ENCODE measurements at places on chromosomes 6 and 20.

DNA sequence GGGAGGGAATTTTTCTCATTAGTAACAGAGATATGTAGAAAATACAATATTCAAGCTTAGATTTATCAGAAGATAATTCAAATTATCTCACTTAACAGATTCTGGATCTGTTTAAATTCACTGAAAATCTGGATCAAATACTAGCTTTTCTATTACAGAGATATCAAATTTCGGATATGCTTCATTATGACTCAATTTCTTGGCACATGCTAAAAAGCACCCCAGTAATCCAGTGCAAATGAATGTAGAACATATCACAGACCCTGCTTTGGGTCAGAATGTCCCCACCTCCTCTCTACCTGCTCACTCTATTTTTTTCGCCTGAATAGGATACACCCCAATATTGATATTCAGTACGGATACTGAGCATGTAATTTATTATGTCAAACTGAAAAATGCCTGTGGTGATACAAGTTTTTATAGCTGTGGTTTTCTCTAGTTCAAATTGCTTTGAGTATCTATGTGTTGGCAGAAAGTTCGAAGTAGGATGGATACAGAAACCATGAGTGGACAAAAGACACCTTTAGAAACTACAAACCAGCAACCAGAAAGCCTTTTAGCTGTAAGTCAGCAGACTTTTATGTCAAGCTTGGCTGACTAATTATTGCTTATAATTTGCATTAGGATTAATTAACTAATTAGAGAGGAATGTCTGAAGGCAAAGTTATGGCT is 290.0 kb downstream of the TFAP2B start:
- no peak for DNase-seq

- no peak for DNase-seq
Observed at GRCh38 chr20:18138639-18139583, 1.2 kb downstream of the KAT14 start.

DNA sequence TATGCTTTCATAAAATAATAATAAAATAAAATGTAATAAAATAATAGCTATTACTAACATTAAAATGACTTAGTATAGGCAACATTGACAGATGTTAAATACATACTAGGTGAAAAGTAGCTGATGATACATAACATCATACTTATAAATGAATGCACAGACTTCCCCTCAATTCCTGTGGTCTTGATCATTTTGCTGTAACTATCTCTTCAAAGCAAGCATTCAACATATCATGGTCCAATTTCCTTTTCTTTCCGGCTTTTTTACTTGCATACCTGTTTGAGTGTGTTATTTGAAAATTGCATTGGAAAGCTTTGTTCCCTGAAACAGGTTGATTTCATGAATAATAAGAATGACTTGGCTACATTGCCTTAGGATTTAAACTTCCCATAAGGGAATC is 309.3 kb downstream of the HDGFL1 start:
- no peak for DNase-seq

- no peak for DNase-seq
Observed at GRCh38 chr6:85594197-85594930, 706 bp upstream of the SNX14 start.

GRCh38 chr6:21971541-21971940 is 325.3 kb downstream of the PRL start:
- no peak for DNase-seq

- DNase-seq = no peak
Observed at GRCh38 chr20:39619271-39619785, 657.2 kb downstream of the DHX35 start.

GRCh38 chr6:28402197-28402596 is 2.6 kb upstream of the ZSCAN12 start:
- DNase-seq = no peak

DNA sequence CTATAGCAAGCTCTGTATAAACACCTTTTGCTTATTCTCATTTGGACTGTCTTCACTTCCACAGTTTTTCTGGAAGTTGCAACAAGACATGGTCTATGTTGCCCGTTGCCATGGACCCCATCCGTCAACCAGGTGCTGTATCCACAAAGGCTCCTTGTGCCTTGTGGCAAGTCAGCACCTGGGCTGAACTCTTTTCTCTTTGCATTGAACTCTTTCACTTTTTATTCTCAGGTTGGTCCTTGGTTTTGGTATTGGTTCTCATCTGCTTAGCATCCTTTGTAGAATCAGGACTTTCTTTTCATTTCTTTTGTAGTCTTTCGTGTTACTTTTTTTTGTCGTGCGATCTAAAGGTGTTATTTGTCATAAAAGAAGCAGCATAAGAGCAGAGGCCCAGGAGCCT is 5.0 kb upstream of the GSTA1 start:
- DNase-seq = no peak

DNA sequence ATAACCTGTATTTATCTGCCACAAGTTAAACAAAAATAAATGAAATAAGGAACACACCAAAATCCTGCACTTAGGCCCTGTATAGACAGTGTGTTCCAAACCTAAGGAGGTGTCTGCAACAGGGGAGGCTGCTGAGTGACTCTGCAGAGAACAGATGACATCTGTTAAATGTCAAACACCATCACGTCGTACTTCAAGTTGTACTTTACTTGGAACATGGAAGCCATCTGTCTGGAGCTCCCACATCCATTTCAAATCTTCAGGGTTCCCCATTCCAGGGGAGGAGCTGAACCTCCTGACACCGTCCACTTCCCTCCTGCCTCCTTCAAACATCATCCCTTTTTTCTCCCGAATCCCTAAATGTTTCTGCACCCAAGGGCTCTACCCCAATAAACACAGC is 1.8 kb upstream of the MAP7 start:
- DNase-seq = no peak

DNA sequence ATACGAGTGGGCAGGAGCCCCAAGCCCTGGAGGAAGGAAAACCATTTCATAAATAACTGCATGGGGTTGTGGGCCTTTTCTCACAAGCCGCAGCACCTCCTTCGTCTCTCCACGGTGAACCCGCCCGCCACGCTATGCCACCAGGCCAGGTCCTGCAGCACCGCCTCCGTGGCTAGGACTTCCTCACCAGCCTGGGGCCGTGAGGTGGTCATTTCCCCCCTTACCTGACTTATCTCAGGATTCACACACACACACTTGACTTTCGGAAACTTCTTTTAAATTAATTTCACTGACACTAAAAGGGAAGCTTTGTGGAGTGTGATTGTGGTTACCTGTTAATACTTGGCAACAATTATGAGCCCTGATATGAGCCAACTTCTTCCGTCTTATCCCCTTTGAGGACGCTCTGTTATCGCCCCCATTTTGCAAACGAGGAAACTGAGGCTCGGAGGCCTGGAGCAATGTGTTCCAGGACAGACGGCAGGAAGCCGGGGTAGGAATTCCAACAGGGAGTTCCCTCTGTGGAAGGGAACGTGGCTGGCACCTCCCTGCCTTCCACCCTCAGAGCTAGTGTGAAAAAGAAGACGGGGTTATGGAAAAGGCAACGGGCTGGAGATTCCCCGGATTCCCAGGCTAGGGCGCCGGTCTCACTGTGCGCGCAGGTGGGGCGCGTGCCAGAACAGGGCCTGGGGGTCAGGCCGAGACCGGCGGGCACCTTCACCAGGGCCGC is 817 bp upstream of the SLCO4A1 start:
- DNase-seq = no peak

GRCh38 chr6:166809721-166810120 is 146.6 kb downstream of the RNASET2 start:
- no peak for DNase-seq

DNA sequence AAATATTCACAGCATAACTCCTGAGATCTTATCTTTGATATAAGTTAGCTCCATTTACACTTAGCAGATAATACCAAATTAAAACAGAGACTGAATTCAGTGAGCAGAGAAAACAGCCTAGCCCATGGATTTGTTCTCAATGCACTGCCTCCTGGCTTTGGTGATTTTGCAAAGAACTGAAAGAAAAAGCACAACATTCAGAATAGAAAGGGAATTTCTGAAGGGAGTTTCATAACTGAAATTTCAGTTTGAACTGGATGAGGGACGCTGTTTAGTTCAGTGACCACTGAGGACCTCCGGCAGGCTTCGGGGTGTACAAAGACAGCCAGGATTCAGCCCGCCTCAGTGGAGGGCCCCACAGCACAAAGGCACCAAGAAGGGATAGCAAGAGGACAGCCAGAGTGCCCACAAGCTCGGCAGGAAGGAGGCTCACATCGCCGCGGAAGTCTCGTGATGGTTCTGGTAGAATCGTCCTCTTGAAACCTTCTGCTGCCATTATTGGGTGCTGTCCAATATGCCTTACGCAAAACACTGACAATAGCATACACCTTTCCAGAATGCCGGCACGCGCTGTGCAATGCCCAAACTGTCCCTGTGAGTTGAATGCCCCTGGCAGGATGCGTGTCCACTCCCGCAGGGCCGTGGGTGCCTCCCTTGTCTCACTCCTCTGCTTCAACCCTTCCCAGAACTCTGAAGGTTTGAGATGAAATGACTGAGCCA is 9.7 kb upstream of the IRF4 start:
- no peak for DNase-seq

DNA sequence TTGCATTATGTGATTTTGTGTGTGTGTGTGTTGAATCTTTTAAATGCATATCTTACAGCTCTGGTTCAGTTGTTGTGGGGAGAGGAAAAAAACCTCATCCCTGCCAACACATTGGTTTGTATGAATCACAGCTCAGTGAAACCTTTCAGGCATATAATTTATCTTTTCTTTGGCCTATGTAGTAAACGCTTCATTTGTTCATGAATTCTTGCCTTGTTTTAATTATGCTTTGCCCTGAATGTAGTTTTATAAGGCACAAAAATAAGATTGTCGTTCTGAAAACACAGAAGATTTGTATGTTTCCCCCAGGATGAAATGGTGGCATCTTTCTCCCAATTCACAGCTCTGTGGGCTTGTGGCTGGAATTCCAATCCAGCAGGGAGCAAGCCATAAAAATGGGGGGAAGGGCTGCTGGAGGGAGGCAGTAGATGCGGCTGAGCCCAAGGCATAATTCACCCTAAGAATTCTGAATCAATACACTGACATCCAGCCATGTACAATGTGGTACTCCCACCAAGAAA is 45.1 kb downstream of the BCAS1 start:
- no peak for DNase-seq

- no peak for DNase-seq
Observed at GRCh38 chr6:10223841-10224240, 191.0 kb downstream of the TFAP2A start.

DNA sequence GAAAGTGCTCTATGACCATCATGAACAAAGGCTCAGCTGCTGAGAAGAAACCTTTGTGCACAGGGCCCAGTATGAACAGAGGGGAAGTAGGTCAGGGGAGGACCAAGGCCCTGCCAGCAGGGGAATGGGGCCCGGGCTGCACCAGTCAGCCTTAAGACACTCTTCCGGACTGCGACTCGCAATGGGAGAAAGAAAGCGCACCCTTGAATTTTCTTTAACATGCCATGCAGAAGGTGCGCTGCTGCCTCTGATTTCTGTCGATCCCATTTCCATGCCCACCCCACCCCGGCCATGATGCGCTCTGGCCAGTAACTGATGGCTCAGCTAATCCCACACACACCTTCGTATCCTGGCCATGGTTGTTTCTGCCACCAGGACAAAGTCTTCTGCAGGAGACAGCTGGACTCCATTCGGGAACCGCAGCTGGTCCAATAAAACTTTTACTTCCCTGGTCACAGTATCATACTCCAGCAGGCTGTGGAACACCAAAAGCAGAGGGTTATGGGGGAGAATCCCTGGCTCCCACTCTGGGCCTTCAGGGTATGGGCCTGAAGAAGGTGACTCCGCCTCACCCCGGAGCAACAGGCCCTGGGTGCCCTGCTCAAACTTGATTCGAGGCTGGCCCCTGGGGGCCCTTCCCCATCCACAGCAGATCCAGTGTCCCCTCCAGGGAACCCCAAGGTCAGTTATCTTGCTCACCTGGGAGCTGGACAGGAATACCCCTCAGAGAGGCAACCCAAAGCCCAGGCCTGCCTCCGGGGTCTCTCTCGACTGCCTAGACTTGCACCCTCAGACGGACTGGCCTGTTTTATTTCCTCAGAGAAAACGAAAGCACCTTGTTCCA is 20.3 kb downstream of the CST7 start:
- no peak for DNase-seq

DNA sequence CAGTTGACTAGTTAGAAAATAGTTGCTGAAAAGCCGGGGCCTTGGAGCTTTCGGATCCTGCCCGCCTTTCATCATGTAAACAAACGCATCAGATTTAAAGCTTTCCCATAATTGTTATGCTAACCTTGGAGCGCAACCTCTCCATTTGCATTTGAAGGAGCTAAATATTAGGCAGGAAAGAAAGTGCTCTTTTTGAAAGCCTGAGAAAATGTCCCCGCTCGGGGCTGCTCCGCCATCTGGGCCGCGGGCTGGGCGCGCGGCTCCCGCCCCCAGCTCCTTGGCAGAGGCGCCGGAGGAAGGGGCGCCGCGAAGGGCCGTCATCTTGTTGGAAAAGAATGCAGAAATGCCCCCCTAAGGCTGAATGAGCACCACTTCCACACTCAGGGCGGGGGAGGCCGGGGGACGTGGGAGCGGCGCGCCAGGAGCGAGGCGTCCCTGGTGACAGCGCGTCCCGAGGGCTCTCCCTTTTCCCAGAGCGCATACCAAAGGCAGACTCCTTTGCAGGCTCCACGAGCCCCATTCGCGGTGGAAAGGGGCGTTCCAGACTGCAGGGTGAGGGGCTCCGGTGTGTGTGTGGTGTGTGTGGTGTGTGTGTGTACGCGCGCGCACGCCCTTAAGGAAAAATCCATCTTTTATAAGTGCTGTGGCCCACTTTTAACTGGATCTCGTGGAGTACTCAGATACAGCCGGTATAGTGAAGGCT is 145.6 kb upstream of the ID4 start:
- no peak for DNase-seq

DNA sequence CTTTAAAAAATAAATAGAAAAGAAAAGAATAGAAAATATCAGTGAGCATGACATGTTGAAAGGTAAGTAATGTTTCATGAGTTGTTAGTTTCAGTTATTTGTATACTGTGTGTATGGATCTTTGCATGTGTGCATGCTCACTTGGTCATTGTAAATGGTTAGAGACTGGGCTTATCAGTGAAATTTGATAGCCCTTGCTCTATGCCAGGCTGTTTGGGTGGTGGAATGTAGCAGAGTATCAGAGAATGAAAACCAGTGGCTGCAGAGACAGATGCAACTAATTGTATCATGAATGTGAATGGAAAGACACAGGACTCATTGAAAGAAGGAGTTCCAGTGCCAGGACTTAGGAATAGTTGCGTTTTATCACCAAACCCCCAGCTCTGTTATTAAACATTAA is 4.2 kb downstream of the GSTA2 start:
- DNase-seq = no peak

GRCh38 chr6:113065611-113066010 is 718.5 kb downstream of the RFPL4B start:
- no peak for DNase-seq

All from 8988T (cell line).